ENCODE measurements at places on chromosomes 1 and 21.

GRCh38 chr1:111834956-111835355 is 79.3 kb downstream of the DDX20 start:
- DNase-seq: no peak

DNA sequence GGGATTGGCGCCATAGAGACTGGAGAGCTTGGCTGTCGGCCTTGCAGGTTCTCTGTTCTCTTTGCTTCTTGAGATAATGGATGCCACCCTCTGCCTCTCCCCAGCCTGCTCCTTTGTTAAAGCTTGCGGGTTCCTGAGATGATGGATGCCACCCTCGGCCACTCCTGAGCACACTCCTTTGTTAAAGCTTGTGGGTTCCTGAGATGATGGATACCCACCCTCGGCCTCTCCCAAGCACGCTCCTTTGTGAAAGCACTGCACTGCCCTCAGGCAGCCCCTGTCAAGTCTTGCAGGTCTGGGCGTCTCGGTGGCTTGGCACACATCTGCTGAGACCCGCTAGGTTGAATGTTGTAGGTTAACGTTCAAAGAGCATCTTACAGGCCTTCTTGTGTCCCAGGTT is 76.5 kb downstream of the SCCPDH start:
- DNase-seq: no peak

DNA sequence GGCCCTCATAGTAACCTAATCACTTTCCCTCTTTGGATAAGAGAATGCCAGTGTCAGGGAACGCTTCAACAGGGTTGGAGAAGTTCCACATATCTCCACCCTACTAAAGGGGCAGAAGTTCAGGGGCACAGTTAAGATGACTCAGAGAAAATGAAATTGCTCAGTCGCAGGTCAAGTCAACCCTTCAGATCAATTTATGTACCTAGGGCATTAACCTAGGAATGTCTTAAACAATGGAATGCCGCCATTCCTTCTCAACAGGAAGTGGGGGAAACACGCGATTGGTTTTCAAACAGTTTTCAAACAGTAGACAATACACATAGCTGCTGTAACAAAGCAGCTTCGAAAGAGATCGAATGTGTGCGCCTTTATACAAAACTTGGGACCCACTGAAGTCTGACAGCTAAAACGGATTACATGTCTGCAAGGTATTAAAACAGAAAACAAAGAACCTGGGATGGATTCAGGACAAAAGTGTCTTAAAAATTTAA is 897 bp downstream of the SLC25A24 start:
- DNase-seq: peak; percentile 47

GRCh38 chr1:211885747-211886522 is 55.4 kb upstream of the LPGAT1 start:
- DNase-seq: no peak

DNA sequence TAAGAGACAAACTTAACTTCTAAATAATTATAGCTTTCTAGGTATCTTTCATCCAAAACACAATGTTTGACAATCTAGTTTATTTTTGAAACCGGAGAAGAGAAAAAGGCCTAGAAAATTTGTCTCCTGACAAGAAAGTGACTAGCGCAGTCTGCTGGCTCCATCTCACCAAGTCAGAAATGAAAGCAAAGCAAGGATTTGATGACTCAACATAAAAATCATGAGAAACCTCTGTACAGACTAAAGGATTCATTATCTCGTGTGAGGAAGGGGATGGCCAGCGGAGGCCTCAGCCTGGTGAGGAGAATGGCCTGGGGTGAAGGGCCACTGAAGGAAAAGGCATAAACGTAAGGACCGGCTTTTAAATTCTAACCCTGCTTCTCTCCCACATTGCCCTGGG is 20.0 kb upstream of the TSNAX start:
- no peak for DNase-seq

- no peak for DNase-seq
Measured at GRCh38 chr1:18148461-18148860, 40.9 kb downstream of the IGSF21 start.

- no peak for DNase-seq
Measured at GRCh38 chr1:62295921-62296491, 23.2 kb downstream of the KANK4 start.

DNA sequence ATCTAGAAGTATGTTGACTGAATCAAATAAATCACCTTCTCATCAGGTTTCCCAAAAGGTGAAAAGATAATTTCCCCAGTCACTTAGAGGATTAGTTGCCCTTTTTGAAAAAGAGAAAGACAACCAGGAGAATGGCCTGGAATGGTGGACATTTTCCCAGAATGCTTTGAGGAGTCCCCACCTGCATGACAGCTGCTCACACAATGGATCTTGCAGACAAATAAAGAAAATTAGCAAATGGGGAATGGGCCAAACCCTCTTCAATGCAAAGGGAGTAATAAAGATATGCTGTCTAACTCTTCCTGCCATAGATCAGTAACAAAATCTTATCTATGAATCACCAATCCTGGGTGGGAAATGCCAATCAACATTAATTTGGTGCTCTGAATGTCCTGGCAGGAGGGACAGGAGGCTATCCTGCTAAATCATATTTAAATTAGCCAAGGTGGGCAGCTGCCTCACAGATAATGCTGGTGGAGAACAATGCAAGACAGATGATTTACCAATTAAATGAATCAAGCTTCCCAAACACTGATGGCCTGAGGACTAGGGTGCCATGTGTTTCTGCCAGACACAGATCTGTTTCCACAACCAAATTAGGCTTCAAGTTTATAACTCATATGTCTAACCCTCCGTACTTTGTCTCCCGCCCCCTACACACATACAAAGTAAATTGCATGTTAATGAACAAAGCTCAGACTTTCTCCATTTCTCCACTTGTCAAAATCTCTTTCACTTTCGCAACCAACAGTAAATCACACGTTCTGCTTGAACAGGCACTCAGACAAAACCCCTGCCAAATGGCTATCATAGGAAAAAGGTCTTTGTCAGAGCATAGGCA is 488.0 kb upstream of the PLXNA2 start:
- peak; percentile 52 for DNase-seq

DNA sequence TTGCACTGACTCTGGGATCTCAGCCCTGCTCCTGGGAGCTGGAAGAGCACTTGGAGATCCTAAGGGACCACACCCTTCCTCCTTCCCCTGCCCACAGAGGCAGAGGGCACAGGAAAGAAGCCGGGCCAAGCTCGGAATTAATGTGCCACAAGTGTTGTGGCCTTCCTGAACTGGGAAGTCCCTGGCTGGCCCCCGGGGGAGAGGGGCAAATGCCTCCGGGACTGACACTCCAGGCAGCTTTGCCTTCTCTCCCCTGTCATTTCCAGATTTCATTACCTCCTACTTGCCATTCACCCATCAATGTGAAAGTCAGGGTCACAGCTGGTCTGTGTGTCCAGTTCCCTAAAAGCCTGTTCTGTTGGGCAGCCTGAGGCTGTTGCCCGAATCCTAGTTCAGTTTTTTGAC is 21.7 kb downstream of the SESN2 start:
- DNase-seq: no peak

DNA sequence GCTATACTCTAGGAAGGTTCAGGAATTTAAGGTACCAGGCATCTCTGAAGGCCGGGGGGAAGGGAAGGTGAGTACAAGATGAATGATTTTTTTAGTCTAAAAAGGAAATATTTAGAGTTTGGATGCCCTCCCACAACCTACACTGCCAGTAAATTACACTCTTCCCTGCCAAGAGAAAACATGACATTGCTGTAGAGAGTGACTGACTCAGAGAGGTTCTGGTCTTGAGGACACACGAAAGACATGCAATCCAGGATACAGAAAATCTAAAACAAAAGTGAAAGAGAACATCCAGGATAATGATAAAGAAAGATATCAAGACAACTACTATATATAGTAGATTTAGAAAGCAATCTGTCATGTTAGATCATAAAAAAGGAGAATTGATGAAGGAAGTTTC is 200.5 kb downstream of the TYW3 start:
- DNase-seq: no peak

DNA sequence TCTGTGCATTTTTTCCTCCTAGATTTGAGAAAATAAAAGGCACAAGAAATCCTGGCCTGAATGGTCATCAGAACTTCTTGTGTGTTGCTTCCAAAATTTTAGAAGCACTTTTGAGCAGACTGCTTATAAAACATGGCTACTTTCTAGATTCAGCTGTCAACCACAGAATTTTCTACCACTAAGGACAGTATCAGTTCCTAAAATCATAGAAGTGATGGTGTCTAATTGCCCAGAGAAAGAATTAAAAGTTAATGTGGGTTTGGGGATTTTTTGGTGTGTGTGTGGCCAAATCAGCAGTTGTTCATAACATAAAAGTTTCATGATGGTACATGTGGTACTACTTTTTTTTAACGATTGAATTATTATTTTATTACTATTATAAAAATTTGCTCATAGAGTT is 171.4 kb upstream of the SNX7 start:
- no peak for DNase-seq

DNA sequence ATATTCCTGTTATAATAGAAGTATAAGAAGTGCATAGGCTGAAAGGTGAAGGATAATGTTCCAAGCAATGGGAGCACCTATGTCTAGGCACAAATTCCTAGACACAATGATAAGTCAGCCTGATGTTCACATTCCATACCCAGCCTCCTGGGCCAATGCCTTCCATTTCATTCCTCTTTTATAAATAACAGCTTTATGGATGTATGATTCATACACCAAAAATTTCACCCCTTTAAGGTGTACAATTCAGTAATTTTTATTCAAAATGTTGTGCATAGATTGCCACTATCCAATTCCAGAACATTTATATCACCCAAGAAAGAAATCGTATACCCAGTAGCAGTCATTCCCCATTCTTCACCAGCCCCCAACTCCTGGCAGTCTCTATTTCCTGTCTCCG is 118.8 kb downstream of the BRINP2 start:
- no peak for DNase-seq

DNA sequence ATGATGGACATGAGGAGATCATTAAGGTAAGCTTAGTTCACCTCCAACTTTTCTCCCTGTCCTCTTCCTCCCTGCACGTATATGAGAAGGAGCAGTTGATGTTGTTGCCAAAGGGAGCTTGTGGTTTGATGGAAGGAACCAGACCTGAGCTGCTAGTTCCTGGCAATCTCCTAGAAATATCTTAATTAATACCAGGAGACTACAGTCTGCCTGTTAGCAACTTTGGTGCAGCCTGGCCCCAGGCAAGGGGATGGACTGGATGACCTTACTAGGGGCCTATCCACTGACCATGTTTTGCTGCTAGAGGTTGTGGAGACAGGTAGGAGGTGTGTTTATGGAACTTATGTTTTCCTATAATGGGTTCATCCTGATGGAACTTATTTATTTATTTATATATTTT is 22.6 kb downstream of the TUFT1 start:
- DNase-seq: no peak

- no peak for DNase-seq
Measured at GRCh38 chr1:57165546-57165945, 199.7 kb upstream of the C8B start.

DNA sequence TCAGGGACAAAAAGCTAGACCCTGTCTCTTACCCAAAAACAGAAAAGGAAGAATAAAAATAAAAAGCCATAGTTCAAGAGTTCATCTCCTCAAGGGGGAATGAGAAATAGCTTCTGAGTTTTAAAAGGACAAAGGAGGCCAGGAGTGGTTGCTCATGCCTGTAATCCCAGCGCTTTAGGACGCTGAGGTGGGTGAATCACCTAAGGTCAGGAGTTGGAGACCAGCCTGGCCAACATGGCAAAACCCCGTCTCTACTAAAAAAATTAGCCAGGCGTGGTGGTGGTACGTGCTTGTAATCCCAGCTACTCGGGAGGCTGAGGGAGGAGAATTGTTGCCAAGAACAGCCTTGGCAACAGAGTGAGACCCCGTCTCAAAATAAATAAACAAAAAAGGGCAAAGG is 38.6 kb upstream of the CPLANE2 start:
- DNase-seq: no peak

DNA sequence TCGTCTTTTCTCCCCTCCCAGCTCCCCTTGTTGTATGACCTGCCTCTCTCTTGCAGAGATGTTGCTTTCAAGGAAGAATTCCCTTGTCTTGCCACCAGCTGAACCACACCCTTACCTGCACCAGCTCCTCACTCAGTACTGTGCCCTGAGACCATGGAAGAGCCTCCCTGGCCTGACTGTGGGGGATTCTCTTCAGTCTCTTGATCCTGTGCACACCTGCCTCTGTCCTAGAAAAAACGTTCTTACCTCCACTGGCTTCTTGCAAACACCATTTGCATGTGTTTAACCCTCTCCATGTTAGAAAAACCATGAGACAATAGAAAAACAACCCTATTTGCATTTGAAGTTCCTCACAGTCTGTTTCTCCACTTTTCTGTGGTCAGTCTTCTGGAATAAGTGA is 43.3 kb upstream of the FCRL4 start:
- no peak for DNase-seq

- no peak for DNase-seq
Measured at GRCh38 chr21:45022348-45022675, 52.1 kb upstream of the ADARB1 start.

GRCh38 chr21:42455754-42456440 is 40.1 kb downstream of the RSPH1 start:
- DNase-seq: no peak

DNA sequence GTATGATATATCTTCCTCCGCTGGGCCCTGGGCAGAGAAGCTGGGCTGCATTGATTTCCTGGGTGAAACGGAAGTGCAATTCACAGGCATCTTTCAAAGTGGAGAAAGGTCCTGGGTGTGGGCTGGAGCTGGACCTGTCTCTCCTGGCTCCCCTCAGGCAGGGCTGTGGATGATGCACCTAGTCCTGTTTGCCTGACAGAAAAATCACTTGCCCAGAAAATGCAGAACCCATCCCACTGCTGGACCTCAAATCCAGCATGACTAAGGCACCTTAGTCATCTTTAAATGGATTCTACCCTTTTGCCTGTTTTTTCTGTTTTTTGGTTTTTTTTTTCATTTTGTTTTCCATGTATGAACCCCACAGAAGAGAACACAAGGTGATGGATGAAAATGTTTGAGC is 49.7 kb downstream of the MYSM1 start:
- DNase-seq: no peak

- no peak for DNase-seq
Measured at GRCh38 chr1:233664253-233664652, 50.3 kb downstream of the KCNK1 start.

GRCh38 chr1:8031176-8031785 is 5.2 kb upstream of the ERRFI1 start:
- DNase-seq: peak; percentile 80

DNA sequence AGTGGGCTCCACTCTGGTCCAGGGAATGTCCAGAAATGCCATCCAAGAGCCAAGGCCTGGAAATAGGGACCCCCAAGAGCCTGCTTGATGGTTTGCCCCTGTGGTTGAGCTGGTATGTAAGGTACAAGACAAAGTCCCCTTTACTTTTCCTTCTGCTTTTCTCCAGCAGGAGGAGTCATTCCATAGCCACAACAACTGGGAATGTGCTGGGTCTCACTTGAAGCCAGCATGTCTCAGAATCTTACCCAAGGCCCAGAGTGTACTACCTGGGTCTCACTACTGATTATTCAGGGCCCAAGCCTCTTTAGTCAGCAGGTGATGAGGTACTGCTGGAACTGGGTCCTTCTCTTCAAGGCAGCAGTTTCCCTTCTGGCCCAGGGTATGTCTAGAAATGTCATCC is 62.1 kb upstream of the CD55 start:
- DNase-seq: peak; percentile 53

GRCh38 chr1:195939844-195940243 is 668.4 kb downstream of the KCNT2 start:
- DNase-seq: no peak
